ENCODE measurements at places on chromosomes 6 and 20.

GRCh38 chr20:5834436-5835005 lies 84.3 kb downstream of the SHLD1 start:
- DNase-seq, result no peak

DNA sequence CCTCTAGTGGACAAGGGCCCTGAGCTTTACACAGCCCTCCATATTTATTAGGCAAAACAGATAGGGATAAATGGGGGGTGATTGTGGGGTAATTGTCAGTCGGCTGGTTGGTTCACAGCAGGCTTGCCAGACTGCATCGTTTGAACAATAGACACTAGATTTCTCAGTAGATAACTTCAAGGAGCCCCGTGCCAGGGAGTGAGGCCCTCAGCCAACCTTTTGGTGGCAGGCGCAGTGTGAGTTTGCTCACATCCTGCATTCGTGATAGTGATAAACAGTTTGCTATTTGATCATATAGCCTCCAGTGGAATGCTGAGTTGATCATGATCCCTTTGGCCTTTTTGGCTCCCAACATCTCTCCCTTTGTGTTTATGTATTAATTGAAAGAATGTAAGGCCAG lies 3.6 kb upstream of the ABHD12 start:
- DNase-seq, result no peak

GRCh38 chr6:4413073-4413472 lies 277.7 kb upstream of the ECI2 start:
- no peak for DNase-seq

- no peak for DNase-seq
Observed at GRCh38 chr20:38418509-38419204, 16.5 kb downstream of the SNHG17 start.

DNA sequence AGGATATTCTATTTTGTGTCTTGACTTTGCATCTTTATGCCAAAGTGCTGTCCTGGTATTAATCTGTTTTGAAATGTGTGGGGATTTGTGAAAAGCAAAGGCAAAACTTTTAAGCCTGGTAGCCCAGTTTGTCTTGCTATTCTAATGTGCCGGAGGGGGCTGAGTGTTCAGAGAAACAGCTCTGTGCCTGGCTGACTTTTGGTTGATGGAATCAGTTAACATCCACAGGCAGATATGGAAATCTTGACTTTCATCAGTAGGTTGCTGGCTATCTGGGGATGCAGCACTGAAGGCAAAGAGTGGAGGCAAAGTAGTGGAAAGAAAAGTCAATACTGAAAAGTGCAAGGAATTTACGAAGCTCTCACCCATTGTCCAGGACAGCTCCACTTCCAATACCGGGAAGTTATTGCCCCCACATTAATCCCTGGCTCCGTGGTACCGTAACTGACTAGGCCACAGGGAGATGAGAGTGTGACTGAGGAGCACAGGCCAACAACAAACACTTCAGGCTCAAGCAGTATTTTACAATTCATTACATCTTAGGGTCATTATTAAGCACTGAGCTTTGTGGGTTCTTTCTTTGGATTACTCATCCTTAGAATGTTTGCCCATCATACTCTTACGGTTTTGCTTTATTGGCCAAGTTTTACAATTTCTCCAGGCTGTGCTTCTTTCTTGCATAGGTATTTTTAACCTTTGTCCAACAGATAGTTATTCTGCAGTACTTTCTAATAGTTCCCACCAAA lies 164.6 kb downstream of the MTFR2 start:
- DNase-seq, result no peak

DNA sequence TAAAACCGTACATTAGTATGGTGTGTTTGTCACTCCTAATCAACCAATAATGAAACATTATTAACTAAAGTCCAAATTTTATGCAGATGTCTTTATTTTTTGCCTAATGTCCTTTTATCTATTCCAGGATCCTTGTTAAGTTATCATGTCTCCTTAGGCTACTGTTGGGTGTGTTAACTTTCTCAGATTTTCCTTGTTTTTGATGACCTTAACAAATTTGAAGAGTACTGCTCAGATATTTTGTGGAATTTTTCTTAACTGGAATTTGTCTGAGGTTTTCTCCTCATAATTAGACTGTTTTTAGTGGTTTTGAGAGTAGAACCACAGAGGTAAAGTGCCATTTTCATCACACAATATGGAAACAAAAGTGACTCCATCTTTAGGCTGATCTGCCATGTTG lies 406.3 kb downstream of the MEI4 start:
- DNase-seq, result no peak

DNA sequence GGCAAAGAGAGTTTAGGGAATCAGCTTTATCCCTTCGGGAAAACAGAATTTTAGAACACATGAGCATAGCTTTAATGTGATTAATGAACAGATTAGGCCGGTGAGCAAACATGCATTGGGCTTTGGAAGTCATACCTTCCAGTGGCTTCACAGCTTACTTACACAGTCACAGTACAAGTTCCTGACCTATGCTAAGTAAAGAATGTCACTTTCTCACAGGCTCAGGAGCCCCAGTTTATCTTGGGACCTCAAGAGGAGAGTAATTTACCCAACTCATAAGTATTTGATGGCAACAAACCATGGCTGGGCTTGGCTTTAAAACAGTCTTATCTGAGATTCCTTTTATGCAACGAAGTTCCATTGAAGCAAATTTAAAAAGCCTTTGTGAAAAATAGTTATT lies 195.9 kb downstream of the AKAP7 start:
- DNase-seq, result no peak

GRCh38 chr20:16203096-16203495 lies 370.2 kb downstream of the KIF16B start:
- DNase-seq, result no peak

Measured in effector CD8-positive, alpha-beta T cell (primary cell).